ENCODE measurements at places on chromosomes 11 and 22. TPM values are rescaled to one million over a fixed set of nuclear protein-coding genes. Genes with fewer than 3 reads are reported as not detected.

GRCh38 chr22:22745225-22746060 lies 101.0 kb downstream of the GGTLC2 start:
- DNase-seq = no peak

GRCh38 chr11:105032495-105032894 lies 2.4 kb downstream of the CASP1 start:
- no peak for DNase-seq

- peak; percentile 15 for DNase-seq
Observed at GRCh38 chr22:23251445-23252093, 71.3 kb downstream of the BCR start.

- DNase-seq = no peak
Observed at GRCh38 chr11:122732342-122733315, 77.1 kb downstream of the UBASH3B start.

DNA sequence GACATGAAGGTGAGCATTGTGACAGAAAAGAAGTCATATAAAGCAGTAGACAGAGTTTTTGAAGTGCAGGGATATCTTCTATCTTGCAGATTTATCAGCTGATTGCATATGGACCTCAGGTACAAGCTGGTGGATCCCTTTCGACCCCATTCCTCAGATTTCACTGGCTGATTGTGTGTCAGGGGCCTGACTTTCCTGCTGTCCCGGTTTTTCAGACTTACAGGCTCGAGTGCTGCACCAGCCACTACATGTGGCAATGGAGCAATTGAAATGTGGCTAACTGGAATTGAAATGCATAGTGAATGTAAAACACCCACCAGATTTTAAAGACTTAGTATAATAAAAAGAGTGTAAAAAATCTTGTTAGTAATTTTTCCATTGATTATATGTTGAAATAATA lies 50.3 kb downstream of the CLMP start:
- DNase-seq = no peak

KCNQ1 gene
- total RNA-seq = not detected

CHADL gene
- total RNA-seq = 0.23 TPM

ZNF280B gene
- total RNA-seq = 4.0 TPM

OR52N4 gene
- total RNA-seq = not detected
